ENCODE measurements at places on chromosomes 7 and 10.

- DNase-seq = no peak
Measured at GRCh38 chr7:17274551-17275245, 23.8 kb upstream of the AHR start.

- DNase-seq = no peak
Measured at GRCh38 chr10:110002801-110003523, 4.8 kb upstream of the ADD3 start.

GRCh38 chr10:69885379-69886013 lies 83.8 kb downstream of the COL13A1 start:
- DNase-seq = no peak

GRCh38 chr10:44818041-44818649 lies 93.0 kb upstream of the TMEM72 start:
- DNase-seq = no peak

DNA sequence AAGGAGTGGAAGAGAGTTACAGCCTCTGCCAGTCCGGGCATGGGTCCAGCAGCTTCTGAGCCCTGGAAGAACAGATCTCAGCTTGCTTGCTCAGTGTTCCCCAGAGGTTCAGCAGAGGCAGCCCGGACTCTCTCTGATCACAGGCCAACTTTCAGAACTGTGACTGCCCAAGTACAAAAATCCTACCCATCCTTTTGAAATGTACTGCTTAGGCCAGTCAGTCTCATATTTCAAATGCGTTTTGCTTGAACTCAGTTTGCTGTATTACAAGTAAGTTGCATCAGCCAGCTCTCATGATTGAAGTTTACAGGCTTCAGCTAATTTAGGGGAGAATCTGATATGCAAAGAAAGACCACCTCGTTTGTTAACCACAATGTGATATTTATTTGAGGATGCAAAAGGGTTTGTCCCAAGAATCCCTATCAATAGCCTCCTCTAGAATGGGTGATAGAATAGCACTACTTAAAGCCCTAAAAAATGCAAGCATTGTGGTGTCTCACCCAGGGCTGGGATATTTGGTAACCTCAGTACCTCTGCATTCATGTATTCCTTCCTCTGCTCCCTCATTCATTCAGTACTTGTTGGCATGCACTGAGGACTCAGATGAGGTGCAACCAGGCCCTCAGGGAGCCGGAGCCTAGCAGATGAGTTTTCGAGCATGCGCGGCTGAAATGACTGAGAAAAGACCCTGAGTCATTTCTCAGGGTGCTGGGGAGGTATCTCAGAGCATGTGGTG lies 7.0 kb downstream of the AIMP2 start:
- peak; percentile 62 for DNase-seq

- no peak for DNase-seq
Measured at GRCh38 chr7:317643-318405, 27.9 kb downstream of the FOXL3 start.

DNA sequence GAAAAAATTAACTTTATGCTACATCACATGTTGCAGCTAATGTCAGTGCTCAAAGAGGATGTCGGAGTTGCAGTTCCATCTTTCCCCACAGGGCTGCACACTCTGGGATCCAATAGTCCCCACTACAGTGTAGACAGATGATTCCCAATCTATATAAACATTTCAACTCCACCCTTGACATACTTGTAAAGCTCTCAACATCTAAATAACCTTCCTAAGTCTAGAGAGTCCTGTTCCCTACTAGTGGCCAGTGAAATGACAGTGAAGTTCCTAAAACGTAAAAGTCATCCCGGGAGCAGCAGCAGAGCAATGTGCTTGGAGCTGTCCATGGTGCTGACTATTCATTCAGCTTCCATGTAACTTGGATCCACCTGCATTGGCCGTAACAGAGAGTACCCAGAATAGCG lies 145.1 kb downstream of the GRM8 start:
- DNase-seq = peak; percentile 36

GRCh38 chr10:69125554-69125953 lies 1.6 kb downstream of the VPS26A start:
- DNase-seq = no peak

DNA sequence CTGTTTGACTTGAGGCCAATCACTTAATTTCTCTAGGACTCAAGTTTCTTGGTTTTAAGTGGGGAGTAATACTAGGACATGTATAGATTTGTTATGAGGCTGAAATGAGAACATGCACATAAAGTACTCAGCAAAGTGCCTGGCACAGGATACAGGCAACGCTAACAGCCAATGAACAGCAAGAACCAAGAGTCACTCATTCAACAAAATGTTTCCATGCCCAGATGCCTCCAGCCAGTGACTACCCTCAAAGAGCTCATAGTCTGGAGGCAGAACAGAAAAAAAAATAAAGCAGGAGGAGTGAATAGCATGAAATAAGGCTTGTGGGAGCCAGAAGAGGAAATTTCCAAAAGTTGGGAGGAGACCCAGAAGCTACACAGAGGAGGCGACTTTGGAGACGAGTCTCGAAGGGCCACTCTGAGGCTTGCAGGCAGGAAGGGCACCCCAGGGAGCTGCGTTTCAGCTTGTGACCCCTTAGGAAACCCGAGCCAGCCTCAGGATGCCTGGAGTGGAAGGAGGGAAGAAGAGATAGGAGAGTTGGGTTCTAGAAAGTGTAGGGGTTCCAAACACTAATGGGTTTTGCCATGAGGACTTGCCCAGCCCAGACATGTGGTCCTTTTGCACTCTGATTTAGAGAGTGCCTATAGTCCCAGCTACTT lies 70.0 kb downstream of the CXCL12 start:
- no peak for DNase-seq

DNA sequence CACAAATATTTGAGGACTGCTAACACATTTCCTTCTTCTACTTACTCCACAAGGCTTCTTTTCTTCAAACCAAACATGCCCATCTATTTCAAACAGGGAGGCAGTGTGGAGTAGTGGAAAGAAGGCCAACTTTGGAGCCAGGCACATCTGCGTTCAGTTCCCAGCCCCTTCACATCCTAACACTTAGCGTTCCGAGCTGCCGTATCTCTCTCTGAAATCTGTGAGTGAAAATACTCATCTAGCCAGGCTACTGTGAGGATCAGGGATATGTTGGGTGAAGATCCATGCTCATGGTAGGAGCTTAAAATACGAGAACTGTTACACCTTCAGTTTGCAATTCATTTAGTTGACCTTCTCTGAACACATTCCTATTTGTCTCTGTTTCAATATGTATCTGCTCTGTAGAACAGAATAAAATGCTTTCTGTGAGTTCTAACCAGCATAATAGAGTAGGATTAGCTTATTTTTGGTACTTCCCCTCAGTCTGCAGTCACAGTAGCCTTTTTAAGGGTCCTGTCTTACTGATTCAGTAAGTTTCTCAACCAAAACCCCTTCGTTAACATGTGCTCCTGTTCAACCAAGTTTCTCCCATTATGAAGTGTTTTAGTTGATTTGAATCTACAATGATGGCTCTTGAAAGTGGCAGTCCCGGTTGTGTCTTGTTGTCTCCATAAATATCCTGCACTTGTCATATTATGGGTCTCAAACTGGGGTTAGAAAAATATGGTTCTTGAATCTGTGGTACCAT lies 3.3 kb upstream of the MEST start:
- DNase-seq = no peak

DNA sequence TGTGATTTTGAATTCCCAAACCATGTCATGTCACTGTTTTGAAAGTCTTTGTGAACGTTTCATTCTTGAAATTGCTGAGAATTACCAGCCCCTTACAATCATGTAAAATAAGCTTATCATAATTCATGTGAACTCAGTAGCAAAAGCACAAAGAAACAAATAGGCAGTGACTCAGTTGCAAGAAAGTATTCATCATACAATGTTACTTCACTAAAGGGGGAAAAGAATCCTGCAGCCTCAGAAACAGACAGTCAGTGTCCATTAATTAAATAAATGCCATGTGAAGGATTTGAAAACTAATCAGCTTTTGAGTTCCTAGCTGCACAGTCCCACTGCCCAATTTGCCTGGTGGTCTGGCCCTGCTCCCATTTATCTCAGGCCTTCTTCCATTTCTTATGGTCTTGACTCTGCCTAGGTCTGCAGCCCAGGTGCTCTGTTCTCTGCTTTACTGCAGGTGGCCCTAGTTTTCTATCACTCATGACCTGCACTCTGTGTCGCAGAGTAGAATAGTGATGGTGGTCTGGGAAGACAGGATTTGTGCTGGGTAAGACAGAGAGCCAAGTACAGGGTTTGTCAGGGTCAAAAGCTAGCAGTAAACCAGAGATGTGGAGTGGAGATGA lies 99.7 kb downstream of the PLCE1 start:
- DNase-seq = no peak

DNA sequence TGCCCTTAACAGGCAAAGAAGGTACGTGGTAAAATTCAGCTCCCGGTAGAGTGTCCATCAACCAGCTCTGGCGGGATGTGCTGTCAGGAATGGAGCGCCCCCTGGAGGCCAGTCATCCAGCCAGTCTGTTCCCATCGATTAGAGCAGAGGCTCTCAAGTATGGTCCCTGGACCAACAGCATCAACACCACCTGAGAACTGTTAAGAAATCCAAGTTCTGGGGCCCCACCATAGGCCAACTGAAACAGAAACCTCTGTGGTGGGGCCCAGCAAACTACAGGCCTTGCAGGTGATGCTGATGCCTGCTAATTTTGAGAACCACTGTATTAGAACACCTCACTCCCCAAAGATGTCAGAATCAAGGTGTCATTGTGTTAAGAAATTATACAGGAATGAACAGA lies 109.2 kb downstream of the DPY19L1 start:
- DNase-seq = peak; percentile 59

DNA sequence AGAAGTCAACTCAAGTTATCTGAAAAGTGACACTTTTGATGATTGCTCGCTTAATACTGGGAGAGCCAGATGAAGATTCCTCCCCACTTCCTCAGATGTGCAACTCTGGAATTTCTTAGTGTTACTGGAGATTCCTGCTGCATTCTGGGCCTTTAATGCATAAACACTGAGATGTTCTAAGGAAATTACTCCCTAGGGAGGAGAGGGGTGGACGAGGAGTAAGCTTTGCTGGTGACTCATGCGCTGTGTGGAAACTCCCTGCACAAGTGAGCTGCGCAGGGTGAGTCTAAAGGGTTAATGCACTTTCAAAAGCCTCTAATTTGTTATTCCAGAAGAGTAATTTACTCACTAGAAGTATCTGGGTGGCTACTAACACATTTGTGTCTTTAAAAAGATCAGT lies 46.3 kb downstream of the EGFR start:
- no peak for DNase-seq

GRCh38 chr7:107978815-107979408 lies 24.0 kb downstream of the LAMB1 start:
- DNase-seq = no peak

- DNase-seq = no peak
Measured at GRCh38 chr10:48214716-48215485, 59.6 kb downstream of the FRMPD2 start.

GRCh38 chr10:103598654-103599115 lies 105.2 kb downstream of the NEURL1 start:
- DNase-seq = peak; percentile 91

DNA sequence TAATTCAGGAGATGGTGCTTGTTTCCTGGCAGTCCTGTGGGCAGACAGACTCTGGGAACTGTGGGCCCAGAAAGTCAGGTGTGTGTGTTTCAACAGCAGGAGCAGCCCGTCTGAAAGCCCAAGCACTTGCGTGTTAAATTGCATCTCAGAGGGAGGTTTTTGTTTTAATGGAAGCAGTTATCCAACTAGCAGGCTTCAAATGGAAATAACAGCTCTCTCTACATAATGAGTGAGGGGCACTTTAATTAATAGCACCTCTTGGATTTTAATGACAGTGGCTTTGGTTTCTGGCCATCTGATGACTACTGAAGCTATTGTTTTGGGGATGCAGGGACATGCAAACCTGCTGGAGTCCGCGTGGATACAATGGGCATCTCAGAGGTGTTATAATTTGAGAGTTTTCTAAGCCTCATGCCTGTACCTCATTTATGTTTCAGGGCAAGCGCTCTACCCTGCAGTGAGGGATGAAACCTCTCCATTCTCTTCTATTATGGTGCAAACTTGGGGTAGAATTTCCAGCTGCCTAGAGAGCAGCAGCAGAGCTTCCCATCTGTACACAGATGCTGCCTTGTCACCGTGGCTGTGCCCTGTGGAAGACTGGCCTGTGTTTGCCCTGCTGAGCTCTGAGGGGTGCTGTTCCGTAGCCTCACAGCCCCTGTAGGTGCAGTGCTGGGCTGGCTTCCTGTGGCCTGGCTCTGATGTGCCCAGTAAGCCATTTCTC lies 206.6 kb upstream of the GPR26 start:
- no peak for DNase-seq

DNA sequence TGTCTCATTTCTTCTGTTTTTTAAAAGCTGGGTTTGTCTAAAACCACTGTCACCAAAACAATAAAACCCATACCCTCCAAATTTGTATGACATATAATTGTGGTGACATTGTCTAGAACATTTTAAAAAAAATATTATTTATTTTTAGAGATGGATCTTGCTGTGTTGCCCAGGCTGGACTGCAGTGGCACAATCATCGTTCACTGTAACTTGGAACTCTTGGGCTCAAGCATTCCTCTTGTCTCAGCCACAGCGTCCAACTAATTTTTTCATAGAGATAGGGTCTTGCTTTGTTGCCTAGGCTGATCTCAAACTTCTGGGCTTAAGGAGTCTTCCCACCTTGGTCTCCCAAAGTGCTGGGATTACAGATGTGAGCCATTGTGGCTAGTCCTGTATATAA lies 116.5 kb downstream of the CCNY start:
- DNase-seq = no peak

GRCh38 chr7:128940494-128941322 lies 3.0 kb downstream of the IRF5 start:
- DNase-seq = peak; percentile 63

GRCh38 chr7:20786049-20786412 lies 655 bp downstream of the SP8 start:
- no peak for DNase-seq

- DNase-seq = no peak
Measured at GRCh38 chr7:114864278-114864677, 57.6 kb upstream of the MDFIC start.

DNA sequence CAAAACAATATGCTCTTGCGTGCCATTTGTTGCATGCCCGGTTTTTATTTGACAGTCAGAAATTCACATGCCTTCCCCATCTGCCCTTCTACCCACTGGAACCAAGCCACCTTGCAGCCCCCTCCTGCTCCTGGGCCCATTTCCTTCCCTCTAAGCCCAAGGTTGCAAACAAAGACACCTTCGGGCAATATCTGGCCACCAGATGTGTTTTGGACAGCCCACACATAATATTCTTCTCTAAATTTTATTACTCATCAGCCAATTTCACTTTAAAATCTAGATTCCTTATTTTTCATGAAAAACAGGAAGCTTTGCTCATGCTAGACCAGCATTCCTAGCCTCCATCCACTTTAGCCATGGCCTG lies 18.2 kb upstream of the C10orf105 start:
- DNase-seq = no peak

DNA sequence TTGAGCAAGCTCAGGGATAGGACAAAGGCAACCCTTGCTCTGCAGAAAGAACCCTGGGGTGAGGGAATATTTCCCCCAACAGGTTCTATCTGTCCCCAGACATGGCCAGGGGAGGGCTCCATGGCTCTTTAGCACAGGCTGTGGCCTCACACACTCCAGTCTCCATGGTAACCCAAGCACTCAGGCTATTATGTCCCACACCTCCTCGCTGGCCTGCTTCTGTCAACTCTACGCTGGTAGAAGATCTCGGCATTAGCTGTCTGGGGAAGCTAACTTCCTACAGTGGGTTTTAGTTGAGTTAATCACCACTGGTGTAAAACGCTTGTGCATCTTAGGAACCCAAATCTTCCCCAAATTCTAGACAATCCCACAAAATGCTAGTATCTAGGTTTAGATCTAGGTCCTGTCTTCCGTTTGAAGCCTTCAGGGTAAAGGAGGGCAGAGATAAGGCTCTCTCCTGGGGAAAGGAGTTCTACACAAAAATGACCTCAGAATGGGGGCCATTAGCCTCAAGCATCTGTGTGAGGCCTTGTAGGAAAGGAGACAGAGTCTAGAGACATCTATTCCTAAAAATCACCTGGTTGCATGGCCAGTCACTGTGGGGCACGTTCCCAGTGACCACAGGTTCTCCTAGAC lies 36.7 kb upstream of the SLIT1 start:
- no peak for DNase-seq
